Activated CD4-positive, alpha-beta T cell treated with anti-CD3 and anti-CD28 coated beads, Interleukin-2, amount 10 ng/mL, durations not matched to agents 7 days and 5 days (primary cell): ENCODE measurements at places on chromosomes 2 and 18. TPM values are rescaled to one million over a fixed set of nuclear protein-coding genes. Genes with fewer than 3 reads are reported as not detected.

DNA sequence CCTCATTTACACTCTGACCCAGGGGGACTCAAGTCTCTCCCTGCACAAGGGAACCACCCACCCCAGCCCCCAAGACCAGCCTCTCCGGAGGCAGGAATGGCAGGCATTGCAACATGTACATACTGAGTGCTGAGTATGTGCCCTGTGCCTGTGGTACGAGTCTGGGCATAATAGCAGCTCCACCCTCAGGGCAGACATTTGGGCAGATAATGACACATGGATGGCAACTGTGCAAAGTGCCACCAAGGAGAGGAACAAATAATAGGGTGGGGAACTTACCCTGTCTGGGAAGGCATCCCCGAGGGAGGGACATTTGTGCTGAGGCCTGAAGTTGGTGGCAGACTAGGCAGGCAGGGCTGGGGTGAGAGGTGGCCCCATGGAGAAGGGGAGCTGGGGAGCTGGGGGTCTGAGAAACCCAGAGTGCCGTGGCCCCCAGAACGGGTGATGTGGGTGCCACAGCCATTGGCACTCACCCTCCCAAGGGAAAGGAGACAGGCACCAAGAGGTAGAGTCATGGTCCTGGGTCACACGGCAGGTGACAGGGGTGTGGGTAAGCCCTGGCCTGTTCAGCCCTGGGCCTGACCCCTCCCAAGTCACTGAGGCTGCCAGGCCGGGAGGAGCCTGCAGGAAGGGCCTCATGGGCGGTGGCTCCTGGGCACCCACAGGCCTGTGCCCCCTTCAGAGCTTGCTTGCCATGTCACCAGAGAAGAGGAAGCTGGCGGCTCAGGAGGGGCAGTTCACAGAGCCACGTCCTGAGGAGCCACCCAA is 15.7 kb upstream of the GPR17 start:
- peaks cover 6% of the 10 kb centered on the region for H3K4me1 ChIP-seq
- no peaks in the 10 kb centered on the region for H3K27me3 ChIP-seq
- DNase-seq = no peak
- no peaks in the 10 kb centered on the region for H3K36me3 ChIP-seq

DNA sequence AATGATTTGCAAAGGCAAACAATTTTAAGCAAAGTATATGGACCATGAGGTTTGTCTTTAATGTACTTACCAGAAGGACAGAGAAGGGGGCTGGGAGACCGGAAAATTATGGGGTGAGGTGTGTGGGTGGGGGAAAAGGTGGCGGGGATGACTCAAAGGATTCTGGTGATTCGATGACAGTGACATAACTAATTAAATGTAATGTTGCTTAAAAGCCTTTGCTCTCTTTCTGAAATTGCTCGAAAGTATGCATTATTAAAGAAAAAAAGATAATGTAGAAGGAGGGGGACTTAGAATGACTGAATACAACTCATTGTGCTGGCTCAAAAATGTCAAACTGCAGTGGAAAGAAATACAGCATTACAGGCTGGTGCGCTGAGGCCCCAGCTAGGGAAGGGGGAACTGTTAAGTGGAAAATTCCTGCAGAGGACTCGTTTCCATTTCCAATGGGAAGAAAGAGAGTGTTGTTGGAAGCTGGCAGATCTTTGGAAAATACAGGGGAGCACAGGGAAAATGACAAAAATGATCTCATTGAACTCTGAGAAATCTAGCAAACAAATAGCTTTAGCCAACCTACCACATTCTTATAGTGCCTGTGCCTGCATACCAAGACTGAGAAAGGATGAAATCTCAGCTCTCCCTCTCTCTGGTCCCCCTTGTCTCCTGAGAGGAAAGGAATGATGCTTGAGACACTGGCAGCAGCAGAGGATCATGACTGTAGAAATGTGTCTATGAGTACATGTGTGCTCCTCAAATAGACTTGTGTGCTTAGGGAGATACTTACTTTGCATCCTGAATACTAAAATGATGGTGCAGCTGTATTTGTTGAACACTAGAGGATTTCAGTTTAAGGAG is 632.4 kb downstream of the NYAP2 start:
- H3K36me3 ChIP-seq = no peaks in the 10 kb centered on the region
- H3K4me3 ChIP-seq = no peak overlapping the region
- H3K27ac ChIP-seq = no peak overlapping the region
- H3K4me1 ChIP-seq = peaks cover 5% of the 10 kb centered on the region
- H3K27me3 ChIP-seq = peaks cover 39% of the 10 kb centered on the region

DNA sequence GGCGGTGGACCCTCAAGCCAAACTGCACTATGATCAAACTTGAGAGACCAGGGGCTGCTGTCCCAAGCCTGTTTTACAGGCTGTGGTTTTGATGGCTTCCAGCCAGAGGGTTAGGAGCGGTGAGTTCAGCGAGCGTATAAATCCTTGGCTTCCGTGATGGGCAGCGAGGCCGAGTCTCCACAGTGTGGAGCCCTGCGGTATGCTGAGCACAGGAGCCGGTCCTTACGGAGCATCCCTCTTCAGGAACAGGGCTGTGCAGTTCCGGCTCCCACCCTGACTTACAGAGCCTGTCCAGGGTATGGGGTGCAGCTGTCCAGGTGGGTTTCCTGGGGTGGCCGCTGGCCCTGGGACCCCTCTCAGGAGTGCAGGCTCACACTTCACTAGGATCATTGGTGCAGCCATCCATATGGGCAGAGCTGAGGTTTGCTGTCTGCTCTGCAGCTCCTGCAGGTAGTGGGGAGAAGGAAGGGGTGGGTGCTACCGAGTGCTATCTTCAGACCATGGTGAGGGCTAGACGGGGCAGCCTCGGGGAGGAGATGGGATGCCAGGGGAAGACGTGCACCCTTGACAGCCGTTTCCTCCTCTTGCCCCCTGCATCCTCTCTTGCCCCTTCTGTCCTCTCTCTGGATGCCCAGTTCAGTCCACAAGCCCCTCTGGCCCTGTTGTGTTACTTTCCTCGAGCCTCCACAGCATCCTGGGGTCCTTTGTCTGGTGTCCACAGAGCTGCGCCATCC is 104.3 kb downstream of the FAM210A start:
- H3K27me3 ChIP-seq = no peaks in the 10 kb centered on the region
- peaks cover 26% of the 10 kb centered on the region for H3K4me1 ChIP-seq
- no peaks in the 10 kb centered on the region for H3K36me3 ChIP-seq

DNA sequence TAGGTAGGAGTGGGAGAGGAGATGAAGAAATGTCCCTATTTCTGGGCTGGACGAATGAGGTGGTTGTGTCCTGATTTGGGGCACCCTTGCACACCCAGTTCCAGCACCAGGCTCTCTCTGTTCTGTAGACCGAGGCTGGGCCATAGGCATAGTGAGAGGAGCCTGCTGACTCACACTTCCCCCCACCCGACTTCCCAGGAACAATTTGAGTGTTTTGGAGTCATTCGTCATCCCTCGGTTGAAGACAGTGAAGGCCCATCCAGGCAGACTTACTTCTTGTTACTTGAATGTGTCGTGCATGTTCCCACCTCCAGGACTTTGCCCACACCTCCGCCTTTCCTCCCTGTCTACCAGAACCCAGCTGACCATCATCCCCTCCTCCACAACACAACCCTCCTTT is 179.1 kb downstream of the HAUS1 start:
- H3K4me3 ChIP-seq = no peak overlapping the region
- H3K27ac ChIP-seq = no peak overlapping the region
- peaks cover under 1% of the 10 kb centered on the region for H3K36me3 ChIP-seq

GRCh38 chr2:60771508-60771907 is 15.4 kb downstream of the PAPOLG start:
- H3K27ac ChIP-seq = no peak overlapping the region
- no peak overlapping the region for H3K4me3 ChIP-seq
- H3K36me3 ChIP-seq = peaks cover 54% of the 10 kb centered on the region
- H3K4me1 ChIP-seq = no peaks in the 10 kb centered on the region
- H3K27me3 ChIP-seq = no peaks in the 10 kb centered on the region

GRCh38 chr2:73268830-73269685 is 15.2 kb downstream of the FBXO41 start:
- no peaks in the 10 kb centered on the region for H3K27me3 ChIP-seq
- peaks cover 22% of the 10 kb centered on the region for H3K4me1 ChIP-seq
- H3K4me3 ChIP-seq = peak overlapping the region; percentile 23
- H3K36me3 ChIP-seq = peaks cover 15% of the 10 kb centered on the region

DNA sequence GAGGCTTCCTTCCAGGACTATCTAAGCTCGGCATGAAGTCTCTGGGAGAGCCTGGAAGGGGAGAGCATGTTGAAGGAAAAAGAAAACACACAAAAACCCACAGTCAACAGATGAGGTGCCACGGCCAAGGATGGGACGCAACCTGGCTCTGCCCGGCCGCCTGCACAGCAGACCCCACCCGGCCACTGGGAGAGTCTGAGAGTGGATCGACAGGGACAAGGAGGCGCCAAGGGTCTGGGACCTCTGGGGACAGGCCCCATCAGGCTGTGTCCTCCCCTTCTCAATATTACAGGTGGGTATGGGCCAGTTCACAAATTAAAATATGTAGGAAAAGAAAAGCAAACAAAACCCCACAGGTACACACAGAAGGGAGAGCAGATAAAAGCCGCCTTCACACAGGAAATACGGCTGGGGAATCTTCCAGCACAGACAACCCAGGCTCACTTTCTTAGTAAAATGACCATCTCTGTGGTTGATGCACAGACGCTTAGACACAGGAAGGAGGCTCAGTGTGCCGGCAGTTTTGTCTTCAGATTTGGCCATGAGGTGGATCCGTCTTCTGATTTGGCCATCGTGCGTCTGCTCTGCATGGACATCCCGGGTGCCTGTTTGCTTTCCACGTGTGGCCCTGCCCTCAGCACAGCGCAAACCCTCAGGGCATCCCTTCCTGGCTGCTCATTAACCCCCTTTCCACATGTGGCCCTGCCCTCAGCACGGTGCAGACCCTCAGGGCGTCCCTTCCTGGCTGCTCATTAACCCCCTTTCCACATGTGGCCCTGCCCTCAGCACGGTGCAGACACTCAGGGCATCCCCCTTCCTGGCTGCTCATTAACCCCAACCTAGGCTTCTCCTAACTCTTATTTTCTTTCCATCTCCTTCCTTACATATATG is 138.4 kb downstream of the EIPR1 start:
- no peaks in the 10 kb centered on the region for H3K27me3 ChIP-seq
- DNase-seq = peak; percentile 20
- H3K4me1 ChIP-seq = peaks cover 39% of the 10 kb centered on the region
- H3K27ac ChIP-seq = no peak overlapping the region
- peaks cover 7% of the 10 kb centered on the region for H3K36me3 ChIP-seq

- peaks cover 5% of the 10 kb centered on the region for H3K36me3 ChIP-seq
- H3K4me1 ChIP-seq = peaks cover 10% of the 10 kb centered on the region
- H3K27ac ChIP-seq = no peak overlapping the region
- no peak for DNase-seq
- peaks cover 3% of the 10 kb centered on the region for H3K27me3 ChIP-seq
- H3K4me3 ChIP-seq = no peak overlapping the region
These were observed 100.6 kb upstream of the ITGA4 start for GRCh38 chr2:181356526-181357130.

DNA sequence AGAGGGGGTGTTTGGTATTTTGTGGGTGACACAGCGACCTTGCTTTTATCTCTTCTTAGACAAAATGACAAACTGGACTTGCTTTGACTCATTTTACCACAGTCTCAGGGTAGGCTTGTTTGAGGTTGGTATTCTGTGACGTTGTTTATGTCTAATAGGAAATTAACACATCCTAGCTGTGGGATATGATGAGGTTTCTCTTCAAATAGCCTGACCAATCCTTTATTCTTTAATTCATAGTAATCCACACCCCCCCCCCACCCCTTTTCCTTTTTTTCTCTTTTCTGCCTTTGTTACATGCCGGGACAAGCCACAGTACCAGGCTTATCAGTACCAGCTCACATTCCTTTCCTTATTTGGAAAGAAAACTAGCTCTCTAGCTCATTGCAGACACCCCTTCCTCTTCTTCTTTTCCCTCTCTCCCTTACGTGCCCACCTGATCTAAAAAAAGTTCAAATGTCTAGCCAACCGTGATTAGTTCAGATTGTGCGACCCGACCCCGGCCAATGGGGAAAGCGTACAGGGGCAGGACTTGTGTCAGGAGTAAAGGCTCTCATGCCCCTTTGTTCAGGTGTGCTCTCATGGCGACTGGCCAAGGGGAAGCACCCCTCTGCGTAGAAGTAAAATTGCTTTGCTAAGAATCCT is 52.2 kb upstream of the PTPRM start:
- no peaks in the 10 kb centered on the region for H3K27me3 ChIP-seq
- DNase-seq = no peak
- H3K4me1 ChIP-seq = no peaks in the 10 kb centered on the region
- H3K4me3 ChIP-seq = no peak overlapping the region

- no peaks in the 10 kb centered on the region for H3K27me3 ChIP-seq
- H3K27ac ChIP-seq = no peak overlapping the region
- no peaks in the 10 kb centered on the region for H3K36me3 ChIP-seq
- DNase-seq = peak; percentile 47
These were observed 8.2 kb upstream of the TMEM182 start for GRCh38 chr2:102753563-102754159.

DNA sequence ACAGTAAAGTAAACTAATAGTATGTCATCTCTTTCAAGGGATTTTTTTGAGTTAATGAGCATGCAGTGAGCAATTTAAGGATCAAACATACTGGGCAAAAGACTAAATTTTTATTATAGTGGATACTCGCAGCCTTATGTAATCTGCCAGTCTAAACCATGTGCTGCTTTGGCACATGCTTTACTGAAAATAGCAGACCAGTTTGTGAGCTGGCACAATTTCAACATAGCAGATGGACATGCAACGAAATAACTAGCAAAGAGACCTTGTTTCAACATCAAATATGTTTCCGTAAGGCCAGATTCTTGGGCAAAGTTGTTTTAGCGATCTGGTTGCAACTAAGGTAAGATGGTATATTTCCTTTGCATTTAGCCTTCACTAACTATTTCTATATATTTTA is 807.3 kb downstream of the NR4A2 start:
- H3K36me3 ChIP-seq = no peaks in the 10 kb centered on the region
- H3K4me1 ChIP-seq = no peaks in the 10 kb centered on the region
- no peak overlapping the region for H3K27ac ChIP-seq

- H3K27ac ChIP-seq = no peak overlapping the region
- H3K27me3 ChIP-seq = no peaks in the 10 kb centered on the region
- no peaks in the 10 kb centered on the region for H3K36me3 ChIP-seq
- DNase-seq = no peak
These were observed 20.3 kb downstream of the KCNK3 start for GRCh38 chr2:26712486-26713465.

GRCh38 chr2:142270291-142270690 is 139.5 kb upstream of the LRP1B start:
- H3K4me3 ChIP-seq = no peak overlapping the region
- no peak overlapping the region for H3K27ac ChIP-seq
- no peaks in the 10 kb centered on the region for H3K4me1 ChIP-seq
- no peak for DNase-seq
- H3K27me3 ChIP-seq = no peaks in the 10 kb centered on the region

- peaks cover 37% of the 10 kb centered on the region for H3K36me3 ChIP-seq
- no peak overlapping the region for H3K27ac ChIP-seq
- H3K4me3 ChIP-seq = no peak overlapping the region
- no peaks in the 10 kb centered on the region for H3K4me1 ChIP-seq
These were observed 8.7 kb downstream of the FEZ2 start for GRCh38 chr2:36589230-36589630.

- H3K36me3 ChIP-seq = no peaks in the 10 kb centered on the region
- no peak overlapping the region for H3K27ac ChIP-seq
- H3K4me1 ChIP-seq = no peaks in the 10 kb centered on the region
- peaks cover 12% of the 10 kb centered on the region for H3K27me3 ChIP-seq
These were observed 187.6 kb downstream of the KCNS3 start for GRCh38 chr2:18066066-18066465.

- H3K36me3 ChIP-seq = peaks cover 5% of the 10 kb centered on the region
- peaks cover 27% of the 10 kb centered on the region for H3K4me1 ChIP-seq
- no peak overlapping the region for H3K4me3 ChIP-seq
- no peak for DNase-seq
- peaks cover 55% of the 10 kb centered on the region for H3K27me3 ChIP-seq
These were observed 3.6 kb downstream of the IGFBP2 start for GRCh38 chr2:216636551-216637450.

Gene IKZF2
- 5.1 TPM for total RNA-seq

Gene SP100
- 364 TPM for total RNA-seq

Gene LRP1B
- total RNA-seq = not detected

Gene TMEM17
- total RNA-seq = not detected
